ENCODE measurements at places on chromosomes 1 and 21.

GRCh38 chr1:89440911-89441310 lies 77.1 kb downstream of the GBP6 start:
- no peak for DNase-seq

- no peak for DNase-seq
These were observed 22.4 kb downstream of the EDN2 start for GRCh38 chr1:41461790-41462679.

GRCh38 chr1:167708940-167709389 lies 12.8 kb upstream of the MPZL1 start:
- DNase-seq = no peak

- DNase-seq = no peak
These were observed 73.8 kb downstream of the ERG start for GRCh38 chr21:38424305-38425019.

DNA sequence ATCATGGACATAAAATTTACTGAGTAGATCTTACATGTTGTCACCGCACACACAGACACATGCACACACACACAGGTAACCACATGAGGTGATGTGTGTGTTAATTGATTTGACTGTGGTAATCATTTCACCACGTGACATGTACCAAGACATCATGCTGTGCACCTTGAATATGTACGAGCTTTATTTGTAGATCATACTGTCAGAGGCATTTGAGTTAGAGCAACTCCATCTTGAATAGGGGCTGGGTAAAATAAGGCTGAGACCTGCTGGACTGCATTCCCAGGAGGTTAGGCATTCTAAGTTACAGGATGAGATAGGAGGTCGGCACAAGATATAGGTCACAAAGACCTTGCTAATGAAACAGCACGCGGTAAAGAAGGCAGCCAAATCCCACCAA lies 31.7 kb upstream of the TRIM17 start:
- no peak for DNase-seq

DNA sequence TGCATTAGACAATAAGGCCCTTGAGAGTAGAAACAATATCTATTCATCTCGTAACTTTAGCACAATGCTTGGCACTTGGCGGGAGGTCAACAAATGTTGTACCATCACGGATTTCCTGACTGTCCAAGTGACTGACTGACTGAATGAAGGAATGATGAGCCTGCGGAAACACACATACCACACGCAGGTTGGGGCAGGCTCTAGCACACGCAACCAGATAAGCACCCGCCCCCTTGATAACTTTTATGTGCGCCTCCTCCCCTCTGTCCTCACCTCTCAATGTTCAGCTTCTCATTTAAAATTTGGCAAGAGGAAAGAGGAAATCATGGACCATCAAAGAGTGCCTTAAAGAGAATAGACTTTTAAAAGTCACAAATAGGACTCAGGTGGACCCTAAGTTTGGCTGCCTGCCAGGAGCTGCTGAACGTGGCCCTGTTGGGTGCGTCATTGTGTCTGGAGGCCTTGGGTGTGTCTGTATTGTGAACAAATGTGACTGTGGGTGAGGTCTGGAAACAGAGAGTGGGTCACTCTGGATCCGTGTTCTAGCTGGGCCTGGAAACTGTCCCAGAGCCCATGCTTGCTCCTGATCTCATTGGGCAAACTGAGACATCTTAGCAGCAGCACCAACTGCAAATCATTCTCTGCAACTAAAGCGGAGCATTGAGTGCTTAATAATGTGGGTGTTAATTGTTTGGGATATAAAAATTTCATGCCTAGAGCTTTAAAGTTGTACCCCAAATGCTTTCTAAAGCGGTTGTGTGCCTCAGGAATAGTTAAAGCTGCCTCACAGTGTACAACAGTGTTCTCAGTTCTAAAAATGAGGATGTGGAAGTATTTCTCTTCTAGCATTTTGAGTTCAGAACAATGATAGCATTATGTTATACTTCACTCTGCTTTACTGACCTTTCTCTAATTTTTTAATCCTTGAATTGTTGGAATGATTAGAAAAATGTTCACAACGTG lies 47.6 kb upstream of the ABCG1 start:
- DNase-seq = no peak

DNA sequence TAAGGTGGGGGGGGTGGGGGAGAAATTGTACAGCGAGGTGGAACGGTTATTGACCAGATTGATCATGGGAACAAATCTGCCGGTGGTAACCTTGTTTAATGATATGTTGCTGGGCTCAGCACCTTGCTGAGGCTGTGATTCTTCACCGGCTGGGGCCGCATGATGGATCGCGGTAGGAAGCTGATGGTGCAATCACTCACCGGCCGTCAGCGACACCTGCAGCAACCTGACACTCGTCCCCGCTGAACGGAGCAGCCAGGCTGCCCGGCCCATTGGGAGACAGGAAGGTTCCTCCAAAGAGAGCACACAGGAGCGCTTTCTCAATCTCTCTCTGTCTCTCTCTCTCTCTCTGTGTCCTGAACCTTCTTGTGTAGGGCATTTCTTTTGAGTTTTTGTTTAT lies 128.5 kb upstream of the RRP15 start:
- DNase-seq = no peak

DNA sequence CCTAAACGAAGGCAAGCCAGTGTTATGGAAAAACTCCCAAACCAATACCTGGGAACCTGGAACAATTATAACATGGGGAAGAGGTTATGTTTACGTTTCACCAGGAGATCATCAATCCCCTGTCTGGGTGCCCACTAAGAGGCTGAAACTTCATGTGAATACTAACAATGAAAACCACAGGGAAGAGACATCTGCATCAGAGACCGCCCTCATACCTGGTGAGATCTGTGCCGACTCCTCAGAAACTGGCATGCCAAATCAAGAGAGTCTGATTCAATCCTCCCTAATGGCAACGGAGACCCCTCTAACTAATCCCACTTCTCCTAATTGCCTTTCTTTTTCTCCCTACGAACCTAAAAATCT lies 163.2 kb downstream of the IER5 start:
- DNase-seq = no peak

GRCh38 chr1:229186373-229187056 lies 84.4 kb upstream of the RAB4A start:
- no peak for DNase-seq

DNA sequence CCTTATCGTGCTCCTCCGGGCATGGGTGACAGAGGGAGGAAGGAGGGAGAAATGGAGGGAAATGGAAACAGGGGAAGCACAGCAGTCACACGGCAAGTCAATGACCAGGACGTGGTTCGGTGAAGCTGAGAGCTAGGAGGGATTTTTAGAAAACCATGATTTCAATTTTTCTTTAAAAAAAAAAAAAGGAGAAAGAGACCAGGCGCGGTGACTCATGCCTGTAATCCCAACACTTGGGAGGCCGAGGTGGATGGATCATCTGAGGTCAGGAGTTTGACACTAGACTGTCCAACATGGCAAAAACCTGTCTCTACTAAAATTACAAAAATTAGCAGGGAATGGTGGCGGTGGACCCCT lies 776 bp upstream of the TNFRSF9 start:
- DNase-seq = no peak

DNA sequence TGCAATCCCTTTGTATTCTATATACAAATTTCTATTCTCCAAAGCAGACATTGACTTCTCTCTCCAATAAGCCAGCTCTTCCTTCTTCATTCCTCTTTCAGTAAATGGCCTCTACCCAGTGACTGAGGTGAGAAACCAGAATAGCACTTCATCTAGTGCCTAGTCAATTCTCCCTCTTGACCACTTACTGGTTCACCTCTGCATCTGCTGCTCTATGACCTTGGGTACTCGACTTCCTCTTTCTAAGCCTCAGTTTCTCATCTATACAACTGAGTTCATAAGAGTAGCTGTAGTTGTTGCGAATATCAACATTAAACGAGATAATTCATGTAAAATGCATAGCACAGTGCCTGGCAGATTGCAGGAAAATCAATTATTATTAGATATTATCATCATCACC lies 12.4 kb downstream of the LYST start:
- DNase-seq = no peak

GRCh38 chr1:16440470-16441281 lies at the start of gene NECAP2:
TSS of gene NECAP2 (plus strand) at chr1:16440724. CDS start at chr1:16440762, 38 bp downstream.
- DNase-seq = peak; percentile 85

- no peak for DNase-seq
These were observed 15.9 kb upstream of the GPR25 start for GRCh38 chr1:200856716-200857357.

GRCh38 chr1:204495078-204495753 lies 611 bp upstream of the PIK3C2B start:
- DNase-seq = peak; percentile 30

- DNase-seq = no peak
These were observed 110.5 kb downstream of the CASZ1 start for GRCh38 chr1:10685808-10686403.

DNA sequence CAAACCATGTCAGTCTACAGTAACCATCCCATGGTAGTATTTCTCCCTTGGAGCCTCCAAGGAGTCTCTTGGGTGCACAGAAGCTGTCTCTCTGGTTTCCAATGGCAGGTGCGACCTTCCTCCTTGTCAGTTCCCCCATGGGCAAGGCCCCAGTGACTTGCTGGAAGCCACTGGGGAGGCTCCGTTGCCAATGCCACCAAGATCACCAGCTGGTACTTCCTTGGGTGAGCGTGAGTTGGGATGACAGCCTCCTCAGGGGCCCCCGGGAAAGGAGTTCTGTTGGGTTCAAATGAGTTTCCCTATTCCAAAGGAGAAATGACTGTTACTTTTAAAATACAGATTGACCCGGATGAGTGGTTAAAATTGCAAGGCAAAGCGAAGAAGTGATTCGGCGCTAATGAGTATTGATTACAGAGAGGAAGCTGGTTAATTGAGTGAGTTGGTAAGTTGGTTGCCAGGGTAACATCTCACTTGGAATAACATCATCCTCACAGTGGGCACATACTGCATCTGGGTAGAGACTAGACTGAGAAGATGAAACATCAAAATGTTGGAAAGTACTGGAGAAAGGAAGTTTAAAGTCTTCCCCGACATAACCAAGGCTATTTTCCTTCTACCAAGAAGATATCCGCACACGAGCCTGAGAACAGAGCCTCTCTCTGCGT lies 53.0 kb upstream of the LAPTM5 start:
- no peak for DNase-seq

DNA sequence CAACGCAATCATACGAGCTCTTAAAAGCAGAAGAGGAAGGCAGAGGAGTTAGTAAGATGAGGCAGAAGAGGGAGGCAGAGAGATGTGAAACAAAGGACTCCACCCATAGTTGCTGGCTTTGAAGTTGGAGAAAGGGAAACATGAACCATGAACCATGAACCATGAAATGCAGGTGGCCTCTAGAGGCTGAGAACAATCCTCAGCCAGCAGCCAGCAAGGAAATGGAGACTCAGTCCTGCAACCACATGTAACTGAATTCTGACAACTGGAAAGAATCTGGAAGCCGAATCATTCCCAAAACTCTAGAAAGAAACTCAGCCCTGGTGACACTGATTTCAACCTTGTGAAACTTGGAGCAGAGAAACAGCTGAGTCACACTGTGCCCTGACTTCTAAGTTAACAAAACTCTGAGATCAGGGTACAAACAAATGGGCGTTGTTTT lies 10.1 kb downstream of the DIPK1A start:
- no peak for DNase-seq

DNA sequence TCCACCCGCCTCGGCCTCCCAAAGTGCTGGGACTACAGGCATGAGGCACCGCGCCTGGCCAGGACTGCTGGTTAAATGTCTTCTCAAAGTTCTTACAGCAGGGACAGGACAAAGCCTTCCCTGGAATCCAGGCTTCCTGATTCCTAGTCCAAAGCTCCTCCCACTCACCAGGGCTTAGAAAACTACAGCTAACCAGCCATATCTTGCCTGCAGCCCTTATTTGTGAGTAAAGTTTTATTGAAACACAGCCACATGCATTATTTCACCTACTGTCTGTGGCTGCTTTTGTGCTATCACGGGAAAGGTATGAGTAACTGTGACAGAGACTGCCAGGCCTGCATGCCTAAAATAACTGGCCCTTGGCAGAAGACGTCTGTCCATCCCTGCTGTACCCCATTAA lies 24.4 kb downstream of the TMCO4 start:
- no peak for DNase-seq

DNA sequence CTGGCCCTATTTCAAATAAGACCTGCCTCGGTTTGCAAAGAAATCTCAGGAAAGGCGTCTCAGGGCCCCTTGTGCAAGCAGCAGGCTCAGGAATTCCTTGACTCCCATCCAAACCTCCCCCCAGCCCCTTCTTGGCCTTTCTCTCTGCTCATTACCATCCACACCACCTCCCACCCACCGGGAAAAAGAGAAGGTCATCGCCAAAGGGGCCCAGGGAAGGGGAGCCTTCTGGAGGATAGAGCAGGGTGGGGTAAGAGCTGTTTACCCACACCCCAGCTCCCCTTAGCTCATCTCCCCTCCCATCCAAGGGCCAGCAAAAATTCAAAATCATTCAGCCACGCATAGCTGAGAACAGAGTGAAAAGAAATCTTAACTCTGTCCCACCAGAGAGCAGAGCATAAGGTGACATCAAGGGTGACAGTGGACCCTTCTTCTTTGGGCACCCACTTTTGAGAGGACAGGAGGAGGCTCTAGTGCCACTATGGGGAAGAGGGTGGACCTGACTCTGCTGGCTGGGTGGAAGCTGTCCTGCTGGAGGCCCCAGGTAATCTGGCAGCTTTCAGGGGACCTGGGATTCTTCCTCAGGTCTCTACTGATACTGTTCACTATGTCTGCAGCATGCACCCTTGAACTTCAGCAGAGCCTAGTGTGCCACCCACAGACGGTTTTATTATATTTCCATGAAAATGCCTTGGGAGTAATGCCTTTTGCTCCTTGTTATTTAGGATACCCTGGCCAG lies 3.9 kb upstream of the WNT2B start:
- DNase-seq = no peak

GRCh38 chr1:37073854-37074379 lies 39.6 kb upstream of the GRIK3 start:
- DNase-seq = no peak

DNA sequence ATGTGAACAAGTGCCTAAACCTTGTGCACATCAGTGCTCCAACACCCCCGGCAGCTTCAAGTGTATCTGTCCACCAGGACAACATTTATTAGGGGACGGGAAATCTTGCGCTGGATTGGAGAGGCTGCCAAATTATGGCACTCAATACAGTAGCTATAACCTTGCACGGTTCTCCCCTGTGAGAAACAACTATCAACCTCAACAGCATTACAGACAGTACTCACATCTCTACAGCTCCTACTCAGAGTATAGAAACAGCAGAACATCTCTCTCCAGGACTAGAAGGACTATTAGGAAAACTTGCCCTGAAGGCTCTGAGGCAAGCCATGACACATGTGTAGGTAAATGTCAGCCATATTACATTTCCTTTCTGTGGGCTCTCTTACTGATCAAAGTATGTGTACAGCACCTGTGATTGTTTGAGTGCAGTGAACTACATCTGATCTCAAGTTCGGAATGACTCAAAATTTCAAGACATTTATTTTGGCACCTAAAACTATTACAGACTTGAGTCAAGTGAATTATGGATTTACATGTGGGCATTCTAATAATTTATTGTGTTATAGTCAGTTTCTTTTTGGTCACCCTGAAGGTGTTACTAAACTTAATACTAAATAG lies 196.5 kb downstream of the TPR start:
- no peak for DNase-seq

All from effector CD8-positive, alpha-beta T cell (primary cell).